Activated CD4-positive, alpha-beta T cell treated with anti-CD3 and anti-CD28 coated beads, Interleukin-10, Interleukin-2, amounts not matched to agents 100 ng/mL and 50 ng/mL, durations not matched to agents 16 hours and 8 hours (primary cell): ENCODE measurements at places on chromosomes 1 and 21.
A peak's percentile ranks its signal among the peaks of the same experiment; 100 is the strongest.

GRCh38 chr1:119222271-119222670 is 81.8 kb upstream of the WARS2 start:
- DNase-seq, result no peak

- DNase-seq, result no peak
Measured at GRCh38 chr1:56378341-56379070, 200.9 kb downstream of the PLPP3 start.

DNA sequence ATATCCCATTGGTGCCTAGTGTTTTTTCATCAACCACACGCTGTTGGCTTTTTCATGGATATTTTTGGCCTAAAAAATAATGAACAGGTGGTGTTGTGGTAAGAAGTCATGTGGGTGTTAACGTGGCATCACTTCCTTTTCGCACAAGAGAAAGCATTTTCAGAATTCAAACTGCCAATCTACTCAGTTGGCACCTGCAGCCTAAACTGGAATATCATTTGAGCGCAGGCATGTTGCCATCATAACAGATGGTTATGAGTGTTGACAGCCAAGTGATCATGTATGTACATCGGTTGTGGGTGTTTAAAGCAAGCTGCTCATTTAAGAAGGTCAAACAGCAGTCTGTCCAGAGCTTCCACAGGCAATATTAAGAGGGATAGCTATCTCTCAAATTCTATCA is 1963.0 kb downstream of the NCAM2 start:
- no peak for DNase-seq

GRCh38 chr1:66626261-66626660 is 92.3 kb downstream of the SGIP1 start:
- no peak for DNase-seq

GRCh38 chr21:15539376-15539775 is 190.4 kb upstream of the USP25 start:
- DNase-seq, result no peak

DNA sequence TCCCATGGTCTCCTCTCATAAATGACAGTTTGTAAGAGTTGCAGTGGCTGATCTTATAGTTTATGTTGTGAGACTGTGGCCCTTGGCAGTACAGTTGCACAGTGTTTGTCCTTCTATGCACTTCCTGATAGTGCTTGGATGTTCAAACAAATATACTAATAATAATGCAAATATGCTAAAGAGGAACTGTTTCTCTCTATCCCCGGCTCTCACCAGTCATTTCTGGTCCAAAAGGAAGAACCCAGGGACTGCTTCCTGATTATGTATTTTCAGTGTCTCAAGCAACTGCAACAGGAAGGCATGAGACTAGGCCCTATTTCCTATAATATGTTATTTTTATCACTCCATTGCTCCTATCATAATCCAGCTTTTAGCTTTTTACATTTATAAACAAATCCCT is 17.0 kb upstream of the SUCO start:
- no peak for DNase-seq

DNA sequence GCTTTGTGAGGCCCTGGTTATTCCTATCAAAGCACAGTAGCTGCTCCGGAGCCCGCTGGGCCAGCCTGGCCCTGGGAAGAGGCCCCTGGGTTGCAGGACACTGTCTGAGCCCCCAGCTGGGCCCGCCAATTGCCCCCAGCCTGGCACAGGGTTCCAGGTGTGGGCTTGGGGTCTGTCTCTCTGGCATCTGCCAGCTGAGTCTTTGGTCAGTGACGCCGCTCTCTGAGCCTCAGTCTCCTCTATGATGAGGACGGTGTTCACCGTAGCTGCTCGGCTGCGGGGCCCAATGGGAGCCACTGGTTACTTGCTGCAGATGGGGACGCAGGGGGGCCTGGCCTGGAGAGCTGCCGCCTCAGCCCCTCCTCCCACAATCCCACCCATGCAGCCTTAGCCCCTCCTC is 41.0 kb downstream of the TP73 start:
- DNase-seq, result no peak

DNA sequence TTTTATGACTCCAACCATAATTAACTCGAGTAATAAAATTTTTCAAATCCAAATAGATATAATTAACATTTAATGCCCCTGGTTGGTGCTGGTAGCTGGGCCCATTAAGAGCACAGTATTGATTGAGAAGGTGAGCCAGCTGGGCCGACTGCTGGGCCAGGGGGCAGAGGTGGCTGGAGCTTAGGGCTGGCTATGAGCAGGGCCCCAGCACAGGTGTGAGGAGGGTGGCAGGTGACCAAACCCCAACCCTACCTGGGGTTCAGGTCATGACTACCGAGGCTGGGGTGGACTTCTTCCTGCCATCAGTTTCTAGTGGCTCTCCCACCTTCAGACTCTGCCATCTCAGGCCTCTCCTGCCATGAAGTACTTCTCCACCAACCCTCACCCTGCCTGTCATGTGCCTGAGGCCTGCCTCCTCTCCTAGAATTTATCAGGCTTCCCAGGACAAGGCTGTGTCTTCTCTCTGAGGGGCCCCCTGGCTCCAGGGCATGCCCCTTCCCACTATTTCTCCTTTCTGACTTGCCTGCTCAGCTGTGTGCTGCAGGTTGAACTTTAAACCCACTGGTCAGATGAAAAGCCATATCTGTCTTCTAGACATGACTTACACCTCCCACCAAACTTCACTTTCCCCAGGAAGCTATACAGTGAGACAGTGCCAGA is 85.6 kb downstream of the TMEM53 start:
- no peak for DNase-seq

DNA sequence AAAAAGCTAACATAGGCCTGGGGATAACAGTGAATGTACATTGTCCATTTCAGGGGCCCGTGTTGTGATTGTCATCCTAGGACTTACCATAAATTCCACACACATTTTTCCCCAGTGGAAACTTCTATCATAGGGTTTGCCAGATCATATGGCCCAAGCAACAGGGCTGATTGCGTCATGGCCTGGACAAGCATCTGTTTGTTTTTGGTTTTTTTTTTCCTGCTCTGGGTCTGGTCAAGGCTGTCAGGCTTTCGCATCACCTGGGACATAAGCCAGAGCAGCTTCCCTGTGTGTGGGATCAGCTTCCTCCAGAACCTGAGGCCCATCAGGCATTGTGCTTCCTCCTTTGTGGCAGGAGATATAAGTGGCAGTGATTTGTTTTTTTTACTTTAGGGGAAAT is 598.5 kb upstream of the USP24 start:
- DNase-seq, result no peak

GRCh38 chr1:93542398-93542797 is 94.5 kb downstream of the FNBP1L start:
- no peak for DNase-seq

- no peak for DNase-seq
Measured at GRCh38 chr1:228004856-228005462, 1.8 kb upstream of the WNT3A start.

DNA sequence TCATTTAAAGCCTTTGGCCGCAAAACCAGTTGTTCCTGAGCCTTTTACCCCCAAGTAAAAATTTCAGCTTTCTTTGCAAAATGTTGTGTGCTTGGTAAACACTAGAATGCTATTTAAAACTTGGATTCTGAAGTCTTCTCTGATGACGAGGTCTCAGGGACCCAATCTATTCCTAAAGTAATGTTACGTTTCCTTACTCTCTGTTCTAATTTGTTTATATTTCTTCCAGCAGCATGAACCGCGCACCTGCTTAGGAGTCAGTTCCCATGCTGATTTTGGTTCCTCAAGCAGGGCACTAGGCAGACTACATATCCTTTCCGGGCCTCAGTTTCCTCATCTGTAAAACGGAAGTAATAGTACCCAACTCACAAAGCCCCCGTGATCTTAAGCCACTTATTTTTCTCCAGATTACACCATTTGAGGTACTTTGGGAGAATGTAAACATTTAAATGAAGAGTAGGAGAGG is 969 bp upstream of the ALDH4A1 start:
- no peak for DNase-seq

DNA sequence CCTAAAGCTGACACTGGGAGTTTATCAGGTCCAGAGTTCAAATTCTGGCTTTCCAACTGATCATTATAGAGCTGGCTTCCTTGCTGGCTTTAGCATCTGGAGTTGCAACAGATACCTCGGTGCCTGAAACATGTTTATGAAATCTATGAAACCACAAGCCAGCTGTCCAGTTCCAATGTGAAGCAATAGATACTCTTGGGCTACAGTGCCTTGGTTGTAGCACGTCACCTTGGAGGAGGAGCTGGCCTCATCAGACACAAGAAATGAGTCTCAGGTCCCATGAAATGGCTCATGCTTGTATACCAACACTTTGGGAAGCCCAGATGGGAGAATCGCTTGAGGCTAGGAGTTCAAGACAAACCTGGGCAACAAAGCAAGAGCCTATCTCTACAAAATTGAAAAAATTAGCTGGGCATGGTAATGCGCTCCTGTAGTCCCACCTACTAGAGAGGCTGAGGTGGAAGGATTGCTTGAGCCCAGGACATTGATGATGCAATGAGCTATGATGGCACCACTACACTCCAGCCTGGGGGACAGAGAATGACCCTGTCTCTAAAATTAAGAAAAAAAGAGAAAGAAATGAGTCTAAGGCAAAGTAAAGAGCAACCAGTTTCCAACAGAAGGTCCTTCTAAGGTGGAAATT is 132.5 kb upstream of the ZNF648 start:
- DNase-seq, result no peak

- no peak for DNase-seq
Measured at GRCh38 chr1:162908780-162909179, 47.8 kb upstream of the CCDC190 start.

- no peak for DNase-seq
Measured at GRCh38 chr1:56017336-56017735, 562.0 kb downstream of the PLPP3 start.

GRCh38 chr1:230123280-230124185 is 56.5 kb downstream of the GALNT2 start:
- DNase-seq, result peak; percentile 86

GRCh38 chr1:14822996-14823395 is 224.5 kb downstream of the KAZN start:
- DNase-seq, result no peak

DNA sequence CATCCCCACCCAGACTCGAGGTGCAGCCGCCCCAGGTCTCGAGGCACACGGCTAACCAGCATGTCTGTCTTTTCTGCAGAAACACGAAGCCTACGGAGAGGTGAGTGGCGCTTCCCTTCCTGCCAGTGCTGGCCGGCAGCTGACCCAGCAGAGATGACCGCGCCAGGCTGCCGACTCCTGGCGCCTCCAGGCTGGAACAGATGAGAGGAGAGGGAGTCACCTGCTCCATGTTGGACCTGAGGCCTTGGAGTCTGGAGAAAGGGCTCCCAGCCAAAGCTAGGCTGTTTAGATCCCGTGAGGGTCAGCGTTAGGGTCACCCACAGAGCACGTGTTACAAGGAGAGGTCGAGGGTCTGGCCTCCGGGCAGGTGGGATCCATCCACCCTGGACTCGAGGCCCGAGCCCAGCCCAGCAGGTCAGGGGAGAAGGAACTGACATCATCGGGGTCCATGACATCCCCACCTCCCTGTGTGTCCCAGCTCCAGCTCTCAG is 14.9 kb downstream of the COL6A2 start:
- DNase-seq, result no peak

DNA sequence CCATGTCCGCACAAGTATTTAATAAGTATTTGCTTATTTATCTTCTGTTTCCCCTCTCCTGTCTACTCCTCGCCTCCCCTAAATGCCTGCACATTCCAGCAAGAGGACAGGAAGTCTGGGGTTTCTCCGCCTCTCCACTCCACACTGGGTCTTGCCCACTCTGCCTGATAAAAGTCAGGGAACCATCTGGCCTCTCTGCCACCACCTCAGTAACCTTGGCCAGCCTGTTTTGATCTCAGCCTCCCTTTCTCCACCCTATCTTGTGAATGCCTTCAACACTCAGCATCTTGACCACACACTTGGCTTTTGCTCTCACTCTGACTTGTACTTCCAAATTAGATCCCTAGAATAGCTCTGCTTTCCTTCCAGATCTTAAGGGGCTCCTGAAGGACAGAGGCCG is 165.3 kb upstream of the UBE2U start:
- no peak for DNase-seq

DNA sequence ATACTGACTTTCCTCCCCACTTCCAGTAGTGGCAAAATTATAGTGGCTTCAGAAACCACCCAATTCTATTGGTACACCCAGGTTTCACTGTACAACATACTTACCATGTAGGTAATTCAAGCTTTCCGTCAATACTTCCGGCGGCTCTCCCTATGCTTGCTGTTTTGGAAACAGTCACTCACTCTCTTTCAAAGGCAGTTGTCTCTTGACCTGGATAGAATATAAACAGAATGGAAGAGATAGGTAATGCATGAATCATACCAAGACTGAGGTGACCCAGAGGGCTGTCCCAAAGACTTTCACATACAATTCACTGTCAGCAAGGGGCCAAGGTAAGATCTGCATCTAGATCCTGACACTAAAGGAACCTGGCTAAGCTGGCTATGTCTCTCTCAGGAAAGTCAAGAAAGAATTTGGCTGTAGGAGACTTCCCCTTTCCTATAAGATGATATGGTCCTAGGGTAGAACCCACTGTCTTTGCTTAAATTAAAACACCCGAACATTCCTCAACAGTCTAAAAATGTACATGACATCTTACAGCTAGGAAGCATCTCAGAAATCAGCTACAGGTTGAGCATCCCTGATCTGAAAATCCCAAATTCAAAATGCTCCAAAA is 59.6 kb downstream of the LUZP1 start:
- peak; percentile 56 for DNase-seq

DNA sequence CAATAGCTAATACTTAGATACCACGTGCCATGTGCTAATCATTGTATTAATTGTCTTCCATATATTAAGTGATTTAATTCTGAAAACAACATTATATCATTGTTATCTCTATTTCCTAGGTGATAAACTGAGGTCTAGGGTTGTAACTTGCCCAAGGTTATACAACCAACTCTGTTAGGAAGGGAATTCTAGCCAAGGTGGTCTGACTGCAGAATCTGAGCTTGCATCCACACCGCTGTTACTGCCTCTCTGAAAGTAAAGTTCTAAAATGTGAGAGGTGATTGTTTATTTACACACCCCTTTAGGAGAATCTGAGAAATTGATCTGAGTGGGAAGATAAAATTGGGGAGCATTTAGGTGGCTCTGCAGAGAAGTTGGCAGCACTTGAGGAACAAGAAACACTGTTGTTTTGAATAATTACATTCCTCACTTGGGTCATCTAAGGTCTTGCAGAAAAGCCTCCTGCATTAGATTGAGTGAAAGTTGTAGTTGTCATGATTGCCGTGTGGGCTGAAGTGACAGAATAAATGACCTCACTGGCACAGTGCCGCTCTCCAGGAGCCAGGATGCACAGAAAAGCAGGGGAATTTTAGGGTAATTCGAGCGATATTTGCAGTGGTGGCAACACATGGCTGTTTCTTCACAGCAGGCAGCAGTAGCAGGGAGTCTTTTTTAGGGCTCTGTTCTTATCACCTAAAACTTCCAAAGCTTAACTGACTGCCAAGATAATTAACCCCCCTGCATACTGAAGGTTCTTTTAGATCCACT is 121.7 kb downstream of the ADGRL4 start:
- DNase-seq, result no peak
